ENCODE measurements at places on chromosomes 13 and 19.
A peak's percentile ranks its signal among the peaks of the same experiment; 100 is the strongest.

DNA sequence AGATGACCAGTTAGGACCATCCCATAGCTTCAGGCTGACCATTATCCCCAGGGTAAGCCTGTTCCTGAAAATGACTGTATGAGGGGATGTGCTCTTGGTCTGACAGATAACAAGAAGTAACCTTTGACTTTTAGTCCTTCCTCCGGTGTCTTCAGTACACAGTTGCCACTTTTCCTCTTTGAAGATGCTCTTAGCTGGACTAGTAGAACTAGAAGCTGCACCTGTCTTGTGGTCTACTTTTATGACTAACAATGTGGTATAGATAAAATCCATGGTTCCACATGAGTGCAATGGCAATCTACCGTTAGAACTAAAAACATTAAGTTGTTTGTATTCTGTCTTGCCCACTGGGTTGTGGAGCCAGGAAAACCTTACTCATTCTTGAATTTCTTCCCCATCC, 5.9 kb upstream of the RUBCNL start:
- DNase-seq = no peak

- no peak for DNase-seq
Measured at GRCh38 chr13:103324641-103325040, 258.4 kb upstream of the SLC10A2 start.

GRCh38 chr19:48290771-48291488, 21.0 kb downstream of the ZNF114 start:
- DNase-seq = peak; percentile 84

GRCh38 chr13:113490496-113491417, at the start of gene DCUN1D2:
DCUN1D2 (minus strand) TSS chr13:113490711; CDS start chr13:113490669, 42 bp downstream.
- peak; percentile 99 for DNase-seq

Data from AG08396 (cell line).